ENCODE measurements at places on chromosomes 4 and X.
A peak's percentile ranks its signal among the peaks of the same experiment; 100 is the strongest.

GRCh38 chr4:187608001-187608421, 387.6 kb upstream of the ZFP42 start:
- DNase-seq: no peak

GRCh38 chr4:65416891-65417290, 253.4 kb downstream of the EPHA5 start:
- no peak for DNase-seq

- no peak for DNase-seq
Measured at GRCh38 chr4:5052204-5052702, 973 bp downstream of the STK32B start.

GRCh38 chr4:61919561-61919960, 719.4 kb downstream of the ADGRL3 start:
- no peak for DNase-seq

GRCh38 chr4:41102414-41103092, 111.8 kb downstream of the APBB2 start:
- no peak for DNase-seq

DNA sequence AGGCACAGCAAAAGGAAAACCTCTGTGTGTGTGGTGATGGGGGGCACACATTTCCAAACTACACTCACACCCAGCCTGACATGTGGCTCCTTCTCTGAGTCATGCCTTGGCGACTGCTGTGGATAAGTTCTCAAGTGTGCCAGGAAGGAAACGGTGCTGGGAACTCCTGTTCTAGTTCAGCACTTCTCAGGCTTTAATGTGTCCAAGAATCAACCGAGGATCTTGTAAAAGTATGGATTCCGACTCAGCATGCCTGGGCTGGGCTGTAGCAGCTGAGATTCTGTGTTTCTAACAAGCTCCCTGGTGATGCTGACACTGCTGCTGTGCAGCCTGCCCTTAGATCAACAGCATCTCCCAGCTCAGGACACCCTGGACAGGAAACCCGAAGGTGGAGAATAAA, 20.2 kb downstream of the CLNK start:
- DNase-seq: no peak

- DNase-seq: no peak
Measured at GRCh38 chrX:7926914-7927258, 327 bp downstream of the PNPLA4 start.

- no peak for DNase-seq
Measured at GRCh38 chr4:107319386-107319785, 283.3 kb upstream of the DKK2 start.

DNA sequence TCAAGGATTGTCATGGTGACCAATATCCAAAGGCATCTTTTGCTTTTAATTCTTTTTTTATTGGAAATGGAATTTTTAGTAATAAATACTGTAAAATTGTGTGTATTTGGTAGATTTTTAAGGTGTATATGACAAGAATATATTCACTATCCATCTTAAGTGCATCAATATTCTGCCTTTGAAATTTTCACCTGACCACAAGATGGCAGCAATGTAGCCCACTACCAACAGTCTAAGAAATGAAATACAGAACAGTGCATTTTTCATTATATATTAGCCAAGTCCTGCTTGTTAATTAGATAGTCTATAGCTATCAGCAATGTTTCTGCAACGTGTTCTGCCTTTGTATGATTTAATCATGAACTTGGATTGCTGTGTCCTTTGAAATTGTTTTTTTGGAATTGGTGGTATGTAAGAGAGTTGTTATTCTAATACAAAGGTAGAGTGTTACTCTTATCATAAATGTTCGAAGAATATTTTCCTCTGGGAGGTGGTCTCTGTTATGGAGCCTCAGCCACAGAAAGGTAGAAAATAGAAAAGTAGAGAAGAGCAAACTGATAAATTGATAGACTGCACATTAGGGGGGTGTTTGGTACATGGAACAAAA, 38.2 kb downstream of the HPGDS start:
- no peak for DNase-seq

DNA sequence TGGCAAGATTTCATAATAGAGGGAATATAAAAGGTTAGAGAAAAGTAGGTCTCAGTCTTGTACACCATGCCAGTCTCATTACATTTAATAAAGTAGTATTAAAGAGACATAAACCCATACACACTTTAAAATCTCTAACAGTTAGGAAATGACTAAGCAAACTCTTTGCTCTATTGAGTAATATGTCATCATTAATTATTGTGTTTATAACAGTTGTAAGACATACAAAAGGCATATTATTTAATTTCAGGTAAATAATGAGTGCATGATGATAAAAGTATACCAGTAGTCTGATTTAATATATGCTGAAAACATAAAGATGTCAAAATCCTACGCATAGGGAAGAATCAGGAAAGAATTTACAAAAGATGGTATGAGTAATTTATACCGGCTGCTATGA, 31.0 kb upstream of the FGG start:
- no peak for DNase-seq

GRCh38 chr4:103308248-103308561, 110.1 kb upstream of the CENPE start:
- DNase-seq: no peak

- no peak for DNase-seq
Measured at GRCh38 chr4:4727536-4727935, 131.9 kb upstream of the MSX1 start.

DNA sequence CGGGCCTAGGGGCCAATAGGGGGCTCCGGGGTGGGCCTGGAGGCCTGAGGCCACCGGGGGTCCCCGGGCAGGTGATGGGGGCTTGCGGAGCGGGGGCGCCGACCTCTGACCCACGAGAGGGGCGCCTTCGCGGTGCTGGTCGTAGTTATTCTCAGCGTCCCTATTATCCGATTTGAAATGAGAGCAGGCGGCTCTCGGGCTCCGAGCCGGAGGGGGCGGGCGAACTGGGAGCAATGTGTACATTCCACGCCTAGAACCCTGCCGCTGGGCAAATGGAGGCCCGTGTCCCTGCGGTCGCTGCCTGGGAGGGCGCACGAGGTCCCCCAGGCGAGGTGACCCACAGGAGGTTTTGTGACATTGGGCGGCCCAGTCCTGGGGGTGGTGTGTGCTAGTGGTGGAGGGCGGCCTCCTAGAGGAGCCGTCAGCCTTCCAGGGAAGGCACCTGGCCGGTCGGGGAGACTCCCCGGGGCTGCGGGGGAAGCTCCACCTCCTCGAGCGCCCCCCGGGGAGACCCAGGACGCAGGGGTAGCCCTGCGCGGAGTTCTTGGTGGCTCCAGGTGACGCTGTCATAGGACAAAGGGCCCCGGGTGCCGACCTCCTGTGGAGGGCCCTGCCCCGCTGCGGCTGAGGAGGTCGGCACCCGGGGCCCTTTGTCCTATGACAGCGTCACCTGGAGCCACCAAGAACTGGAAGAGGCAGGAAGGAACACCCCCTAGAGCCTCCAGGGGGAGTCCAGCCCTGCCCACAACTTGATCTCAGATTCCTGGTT, 102.6 kb upstream of the PRKX start:
- DNase-seq: peak; percentile 3

DNA sequence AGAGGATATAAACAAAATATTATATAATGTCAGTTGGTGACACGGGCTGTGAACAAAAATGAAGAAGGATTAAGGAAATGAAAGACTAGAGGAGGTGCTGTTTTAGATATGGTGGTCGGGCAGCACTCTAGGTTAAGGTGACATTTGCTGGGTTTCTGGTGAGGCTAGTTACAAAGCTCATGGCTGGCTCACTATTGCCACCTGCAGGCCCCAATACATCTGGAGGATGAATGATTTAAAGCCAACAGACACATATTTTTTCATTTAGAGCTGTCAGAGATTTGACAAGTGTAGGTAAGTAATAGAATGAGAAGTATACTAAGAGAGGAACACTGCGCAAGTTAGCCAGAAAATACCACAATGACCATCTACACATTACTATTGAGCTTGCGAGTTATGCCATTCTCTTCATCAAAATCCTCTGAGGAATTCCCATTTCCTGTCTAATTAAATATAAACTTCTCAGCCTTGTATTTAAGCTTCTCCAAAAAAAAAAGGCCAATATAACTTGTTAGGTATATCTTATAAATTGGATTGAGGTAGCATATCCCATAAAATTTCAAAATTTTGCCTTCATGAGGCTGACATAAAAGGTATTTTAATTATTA, 6.4 kb upstream of the FGG start:
- DNase-seq: peak; percentile 22

DNA sequence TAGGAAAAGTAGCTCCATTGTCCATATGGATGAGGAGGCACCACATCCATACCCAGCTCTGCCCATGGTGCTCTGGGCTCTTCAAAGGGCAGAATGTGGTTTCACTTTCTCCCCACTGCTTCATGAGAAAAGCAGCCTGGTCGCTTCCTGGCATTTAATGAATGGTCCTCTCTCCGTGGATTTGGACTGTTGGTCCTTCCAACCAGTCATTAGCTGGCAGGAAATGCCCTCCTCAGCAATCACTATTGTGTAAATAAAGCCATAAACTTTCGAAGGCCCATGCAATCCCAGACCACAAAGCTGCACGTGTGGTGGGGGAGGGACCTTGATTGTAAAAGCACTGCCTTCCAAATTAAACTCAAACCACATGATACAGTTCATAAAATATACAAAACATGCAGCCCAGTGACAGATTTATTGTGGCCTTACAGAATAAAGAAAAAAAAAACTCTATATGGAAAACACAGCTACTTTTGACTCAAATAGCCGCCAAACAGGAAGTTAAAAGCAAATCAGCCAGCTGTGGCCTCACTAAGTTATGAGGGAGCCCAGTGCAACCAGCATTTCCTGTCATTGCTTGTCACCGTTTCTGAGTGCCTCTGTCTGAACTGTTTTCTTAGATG, 8.1 kb downstream of the MBNL3 start:
- no peak for DNase-seq

DNA sequence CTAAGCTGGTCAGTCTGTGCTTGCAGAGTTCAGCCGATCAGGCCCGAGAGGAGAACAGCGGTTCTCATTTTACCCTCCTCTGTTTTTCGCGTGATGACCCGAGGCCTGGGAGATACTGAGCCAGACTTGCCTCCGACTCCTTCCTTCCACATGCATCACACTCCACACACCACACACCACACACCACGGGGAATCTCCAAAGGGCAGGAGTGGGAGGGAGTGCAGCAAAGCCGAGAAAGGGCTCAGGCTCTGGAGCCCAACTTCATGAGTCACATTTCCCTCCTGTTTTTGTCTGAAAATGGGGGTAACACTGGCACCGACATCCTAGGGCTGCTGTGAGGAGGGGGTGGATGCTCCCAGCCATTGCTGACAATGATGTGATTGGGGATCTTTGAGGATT, 38.9 kb downstream of the TKTL1 start:
- DNase-seq: no peak

DNA sequence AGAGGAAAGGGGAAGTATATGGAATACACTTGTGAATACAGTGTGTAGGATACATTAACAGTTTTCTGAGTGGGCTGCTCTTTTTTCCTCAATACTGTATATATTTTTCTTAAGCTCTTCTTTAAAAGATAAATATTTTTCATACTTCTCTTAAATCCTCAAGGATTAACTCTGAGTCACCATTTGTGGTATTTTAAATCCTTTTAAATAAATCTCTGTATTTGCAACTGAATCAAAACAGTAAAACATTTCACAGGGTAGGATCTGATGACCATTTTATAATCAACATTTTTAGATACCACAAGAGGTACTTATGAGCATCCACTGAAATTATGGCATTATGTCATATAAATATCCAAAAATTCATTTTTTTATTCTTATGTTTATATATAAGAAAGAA, 87.6 kb downstream of the GAB1 start:
- DNase-seq: no peak

DNA sequence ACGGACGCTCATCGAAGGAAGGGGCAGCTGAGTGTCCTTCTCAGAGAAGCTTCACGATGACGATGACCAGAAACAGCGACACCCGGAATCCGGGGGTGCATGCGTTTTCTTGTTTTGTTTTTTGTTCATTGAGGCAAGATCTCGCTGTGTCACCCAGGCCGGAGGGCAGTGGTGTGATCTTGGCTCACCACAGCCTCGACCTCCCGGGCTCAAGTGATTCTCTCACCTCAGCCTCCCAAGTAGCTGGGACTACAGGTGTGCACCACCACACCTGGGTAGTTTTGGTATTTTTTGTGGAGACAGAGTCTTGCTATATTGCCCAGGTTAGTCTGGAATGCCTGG, 19.8 kb downstream of the DGKQ start:
- no peak for DNase-seq

GRCh38 chr4:105154576-105154975, 7.9 kb downstream of the TET2 start:
- no peak for DNase-seq

DNA sequence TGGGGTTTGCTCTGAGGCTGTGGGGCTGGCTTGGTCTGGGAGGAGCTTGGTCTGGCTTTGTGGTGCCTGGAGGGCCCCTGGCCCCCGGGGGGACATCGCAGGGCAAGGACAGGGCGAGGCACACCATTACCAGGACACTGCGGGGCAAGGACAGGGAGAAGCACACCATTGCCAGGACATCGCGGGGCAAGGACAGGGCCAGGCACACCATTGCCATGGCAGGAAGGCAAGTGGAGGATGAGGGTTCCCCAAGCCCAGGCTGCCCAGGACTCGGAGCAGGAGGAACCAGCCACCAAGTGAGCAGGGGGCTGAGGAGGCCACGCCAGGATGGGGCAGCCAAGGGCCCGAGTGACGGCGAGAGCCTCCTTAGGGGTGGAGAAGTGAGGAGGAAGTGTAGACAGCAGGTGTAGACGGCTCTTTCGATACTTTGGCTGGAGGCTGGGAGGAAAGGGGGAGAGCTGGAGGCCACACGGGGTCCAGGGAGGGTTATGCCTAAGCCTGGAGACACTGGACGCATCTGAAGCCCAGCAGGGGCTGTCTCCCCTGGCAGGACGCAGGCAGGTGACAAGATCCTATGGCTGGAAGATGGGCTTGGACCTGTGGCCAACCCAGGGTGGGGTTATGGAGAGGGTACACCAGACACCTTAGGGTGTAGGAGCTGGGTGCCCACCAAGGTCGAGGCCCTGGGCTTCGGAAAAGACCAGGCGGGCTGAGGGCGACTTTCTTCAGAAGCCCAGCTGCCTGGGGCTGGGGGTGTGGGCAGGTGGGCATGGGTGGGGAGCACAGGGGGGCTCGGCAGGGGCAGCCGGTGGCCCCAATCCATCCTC, 7.3 kb downstream of the NKX1-1 start:
- no peak for DNase-seq

DNA sequence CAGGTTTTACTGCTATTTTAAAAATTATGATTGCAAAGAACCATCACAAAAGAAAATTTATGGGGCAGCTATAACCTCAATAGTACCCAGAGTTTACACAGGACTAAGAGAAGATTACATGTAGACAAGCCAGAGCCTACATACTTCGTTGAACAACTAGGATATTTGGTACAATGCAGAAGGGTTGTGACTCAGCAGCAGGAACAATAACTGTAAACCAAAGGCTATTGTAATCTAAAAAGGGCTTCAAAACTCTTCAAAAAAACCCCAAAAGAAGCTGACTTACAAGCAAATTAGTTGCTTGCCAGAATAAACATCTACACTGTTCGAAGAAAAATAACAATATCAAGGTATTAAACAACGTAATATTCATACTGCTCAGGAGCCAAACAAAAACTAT, 618.0 kb downstream of the STPG2 start:
- no peak for DNase-seq

All from activated naive CD4-positive, alpha-beta T cell (primary cell).